ENCODE measurements at places on chromosomes 16 and 17.

DNA sequence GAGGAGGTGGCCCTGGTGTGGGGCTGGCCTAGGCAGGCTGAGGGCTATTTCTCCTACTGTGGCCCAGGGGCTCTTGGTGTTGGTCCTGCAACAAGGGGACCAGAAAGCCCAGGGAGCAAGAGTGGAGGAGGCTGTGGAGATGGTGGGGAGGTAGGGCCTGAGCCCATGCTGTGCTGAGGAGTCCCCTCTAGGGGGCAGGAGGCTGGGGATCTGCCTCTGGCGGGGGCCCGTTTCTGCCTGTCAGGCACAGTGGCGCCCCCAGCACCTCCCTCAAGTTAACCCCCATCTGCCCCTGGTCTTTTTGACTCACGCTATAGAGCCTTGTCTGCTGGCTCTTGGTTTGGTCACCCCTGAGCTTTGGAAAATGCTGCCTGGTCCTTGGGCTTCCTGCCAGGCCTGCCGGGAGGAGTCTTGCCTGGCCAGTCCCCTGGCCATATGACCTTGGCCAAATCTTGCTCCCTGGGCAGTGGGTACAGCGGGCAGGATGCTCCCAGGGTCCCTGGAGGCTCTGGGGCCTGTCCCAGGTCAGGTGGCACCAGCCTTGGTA is 5.9 kb downstream of the BAIAP2 start:
- no peak for DNase-seq

GRCh38 chr17:31266042-31266441 is 31.0 kb downstream of the OMG start:
- no peak for DNase-seq

DNA sequence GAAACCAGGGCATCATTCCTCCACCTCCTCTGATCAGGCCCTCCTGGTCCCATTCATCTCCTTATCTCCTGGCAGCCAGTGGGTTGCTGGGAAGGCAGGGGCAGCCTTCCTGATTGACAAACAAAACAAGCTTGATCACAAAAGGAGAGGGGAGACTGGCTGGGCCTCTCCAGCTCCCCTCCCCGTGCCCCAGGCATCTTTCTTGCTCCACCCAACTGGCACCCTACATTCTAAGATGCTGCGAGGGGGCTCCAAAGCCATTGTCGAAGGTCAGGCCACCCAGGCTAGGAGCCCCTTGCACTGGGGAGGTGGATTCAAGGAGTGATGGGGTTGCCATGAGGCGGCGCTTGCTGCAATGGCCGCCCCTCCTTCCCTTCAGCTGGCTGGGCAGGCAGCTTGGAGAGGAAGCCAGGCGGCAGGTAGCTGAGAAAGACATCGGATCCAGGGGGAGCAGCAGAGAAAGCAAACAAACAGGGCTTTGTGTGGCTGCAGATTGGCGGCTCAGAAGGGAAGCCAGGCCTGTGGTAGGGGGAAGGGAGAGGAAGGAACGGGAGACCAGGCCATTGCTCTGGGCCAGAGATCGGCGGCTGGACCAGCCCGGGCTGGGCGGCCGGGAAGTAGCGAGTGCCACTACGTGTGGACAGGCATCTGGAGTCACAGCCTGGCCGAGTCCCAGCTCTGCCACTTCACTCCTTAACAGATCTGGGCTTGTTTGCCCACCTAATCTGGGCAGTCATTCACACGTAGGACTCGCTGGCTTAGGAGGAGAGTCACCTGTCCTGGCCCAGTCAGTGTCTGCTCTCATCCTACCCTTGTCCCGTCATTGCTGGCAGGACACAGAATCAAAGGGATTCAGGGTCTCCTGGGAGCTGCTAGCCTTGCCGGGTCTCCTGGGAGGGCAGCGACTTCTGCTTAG is 12.3 kb downstream of the RAI1 start:
- no peak for DNase-seq

GRCh38 chr16:81458827-81459598 is 14.4 kb downstream of the CMIP start:
- DNase-seq, result no peak

DNA sequence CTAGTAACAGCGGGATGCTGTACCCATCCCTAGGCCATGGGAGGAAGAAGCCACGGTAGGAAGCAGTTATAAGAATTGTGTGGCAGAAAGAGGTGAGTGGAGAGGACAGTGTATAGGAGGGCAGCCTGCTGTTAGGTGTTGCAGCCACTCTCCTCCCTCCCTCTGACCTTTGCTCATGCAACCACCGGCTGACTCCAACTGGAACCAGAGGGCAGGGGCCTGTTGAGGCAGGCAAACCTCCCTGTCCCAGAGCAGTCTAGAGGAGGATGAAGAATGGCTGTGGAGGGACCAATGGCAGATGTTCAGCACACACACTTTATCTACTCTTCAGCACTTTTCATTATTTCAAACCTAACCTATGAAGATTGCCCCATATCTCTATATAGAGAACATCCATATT is 2.2 kb downstream of the TXNL4B start:
- no peak for DNase-seq

GRCh38 chr17:64209983-64210382 is 53.1 kb downstream of the TEX2 start:
- DNase-seq, result no peak

GRCh38 chr16:22684574-22685458 is 129.1 kb upstream of the HS3ST2 start:
- DNase-seq, result no peak

DNA sequence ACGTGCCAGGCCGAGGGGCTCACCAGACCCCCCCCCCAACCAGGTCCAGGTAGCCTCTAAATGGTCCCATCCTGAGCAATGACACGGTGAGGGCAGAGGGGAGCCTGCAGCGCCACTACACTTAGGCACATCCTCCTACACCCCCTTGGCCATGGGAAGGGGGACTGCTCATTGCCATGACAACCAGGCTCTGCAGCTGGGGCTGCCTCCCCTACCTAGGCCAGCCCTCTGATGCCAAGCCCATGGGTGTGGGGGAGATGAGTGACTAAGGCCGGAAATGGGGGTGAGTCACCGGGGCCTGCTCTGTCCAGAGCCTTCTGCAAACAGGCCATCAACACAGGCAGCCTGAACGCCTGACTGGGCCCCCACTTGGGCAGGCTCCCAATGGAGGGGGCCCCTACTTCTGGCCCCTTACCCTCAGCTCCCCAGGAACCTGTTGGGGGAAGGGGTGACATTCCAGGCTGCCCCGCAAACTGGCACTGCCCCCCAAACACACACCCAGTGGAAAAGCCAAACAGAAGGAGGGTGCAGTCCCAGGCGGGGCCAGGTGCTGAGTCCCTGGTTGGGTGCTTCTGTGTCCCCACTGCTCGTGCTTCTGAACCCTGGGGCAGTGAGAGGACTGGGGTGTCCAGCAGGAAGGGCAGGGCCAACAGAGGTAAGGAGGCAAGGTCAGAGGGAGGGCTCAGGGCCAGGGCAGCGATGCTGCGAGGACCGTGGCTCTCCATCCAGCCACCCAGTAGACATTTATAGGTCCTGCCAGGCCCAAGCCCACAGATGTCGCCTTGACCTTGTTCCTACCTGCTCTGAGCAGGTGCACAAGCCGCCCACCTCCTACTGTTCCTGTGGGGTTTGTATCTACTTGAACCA is 8.2 kb downstream of the PLCD3 start:
- no peak for DNase-seq

DNA sequence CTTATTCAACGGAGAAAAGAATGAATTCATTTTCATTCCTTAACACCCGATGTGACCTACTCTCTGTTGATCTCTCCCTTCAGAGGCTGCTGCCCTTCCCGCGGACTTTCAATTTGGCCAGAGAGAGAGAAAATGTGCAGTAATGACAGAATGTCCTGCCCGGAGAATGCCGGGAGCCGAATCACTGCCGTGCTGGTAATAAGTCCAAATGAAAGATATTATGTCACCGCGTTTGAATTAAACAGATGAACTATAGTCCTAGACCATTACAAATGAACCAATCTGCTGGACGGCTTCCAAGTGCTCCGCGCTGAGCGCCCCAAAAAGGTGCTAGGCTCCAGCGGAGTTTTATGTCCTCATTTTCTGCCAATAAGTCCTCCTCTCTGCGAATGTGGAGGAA is 14.7 kb upstream of the C16orf82 start:
- no peak for DNase-seq

DNA sequence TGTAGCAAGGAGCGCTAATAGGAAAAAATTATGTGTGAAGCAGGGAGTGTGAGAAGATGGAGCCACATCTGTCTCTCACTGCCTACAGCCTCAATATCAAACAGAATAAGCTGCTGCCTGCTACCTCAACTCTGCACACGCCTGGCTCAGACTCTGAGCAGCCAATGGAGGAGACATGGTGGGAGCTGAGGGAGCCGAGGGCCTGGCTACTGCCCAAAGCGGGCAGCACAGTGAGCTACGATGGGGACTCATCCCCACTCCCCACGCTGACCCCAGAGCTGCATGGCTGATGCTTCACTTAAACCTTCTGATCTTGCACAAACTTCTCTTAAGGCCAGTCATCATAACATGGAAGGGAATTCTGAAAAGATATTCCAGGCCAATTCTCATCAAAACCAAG is 11.1 kb upstream of the FLYWCH2 start:
- DNase-seq, result no peak

- DNase-seq, result no peak
These were observed 8.4 kb downstream of the CDR2L start for GRCh38 chr17:74995847-74996246.

DNA sequence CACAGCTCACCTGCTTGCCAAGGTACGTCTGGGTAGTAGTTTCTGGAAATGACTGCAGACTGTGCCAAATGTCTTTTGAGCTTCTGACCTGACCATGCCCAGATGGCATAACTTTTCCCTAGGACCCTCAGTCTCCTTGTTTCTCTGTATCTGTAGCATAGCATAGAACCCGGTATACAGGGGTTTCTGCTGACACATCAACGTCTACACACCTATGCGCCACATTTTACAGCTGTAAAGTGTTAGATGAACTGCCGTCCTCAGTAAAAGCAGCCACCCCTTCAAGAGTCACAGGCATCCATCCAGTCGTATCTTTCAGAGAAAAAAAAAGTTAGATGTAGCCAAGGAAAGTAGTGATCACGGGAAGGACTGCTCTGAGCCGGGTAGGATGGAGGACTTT is 17.4 kb downstream of the KCTD2 start:
- DNase-seq, result no peak

- DNase-seq, result no peak
These were observed 235.8 kb downstream of the HAPSTR1 start for GRCh38 chr16:9327253-9327652.

- no peak for DNase-seq
These were observed 228.2 kb upstream of the GSE1 start for GRCh38 chr16:85384833-85385462.

GRCh38 chr17:28518132-28518531 is 12.0 kb downstream of the FOXN1 start:
- DNase-seq, result no peak

- no peak for DNase-seq
These were observed 53.5 kb downstream of the WDR59 start for GRCh38 chr16:74931445-74931844.

GRCh38 chr16:30893417-30893743 is 497 bp downstream of the BCL7C start:
- no peak for DNase-seq

DNA sequence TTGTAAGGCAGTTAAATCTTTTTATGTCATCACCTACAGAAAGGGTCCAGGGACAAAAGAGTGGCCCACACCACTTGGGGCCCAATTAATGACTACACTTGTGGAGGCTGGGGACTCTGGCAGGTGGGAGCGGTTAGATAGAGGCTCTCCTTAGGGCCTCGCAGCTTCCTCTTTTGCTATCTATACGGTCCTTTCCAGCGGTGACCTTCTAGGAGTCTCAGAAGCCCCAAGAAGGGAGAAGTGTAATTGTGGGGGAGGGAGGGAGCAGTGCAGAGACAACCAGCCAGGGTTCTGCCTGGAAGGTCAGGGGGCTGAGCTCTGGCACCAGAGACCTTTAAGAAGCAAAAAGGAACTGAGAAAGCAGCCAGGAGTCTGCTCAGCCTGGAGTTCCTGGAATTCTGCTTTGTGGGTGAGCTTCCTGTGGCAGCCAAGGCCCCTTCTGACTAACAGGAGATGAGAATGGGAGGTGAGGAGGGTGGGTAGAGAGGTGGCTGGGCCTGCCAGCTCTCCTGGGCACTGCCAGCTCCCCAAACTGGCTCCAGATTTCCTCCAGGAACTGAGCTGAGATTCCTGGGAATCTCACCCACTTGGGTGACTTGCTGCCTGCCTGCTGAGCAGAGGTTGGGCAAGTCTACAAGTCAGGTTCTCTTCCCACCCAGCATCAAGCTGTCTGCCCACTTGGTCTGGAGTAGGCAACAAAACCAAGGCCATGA is 16.3 kb upstream of the MAP3K14 start:
- DNase-seq, result no peak

GRCh38 chr16:19601083-19601976 is 45.8 kb downstream of the VPS35L start:
- no peak for DNase-seq

- DNase-seq, result no peak
These were observed 650.6 kb upstream of the SALL1 start for GRCh38 chr16:51801635-51802034.

GRCh38 chr16:30668393-30668792 is 10.2 kb downstream of the FBRS start:
- no peak for DNase-seq

GRCh38 chr16:27287887-27288286 is 19.3 kb upstream of the NSMCE1 start:
- DNase-seq, result no peak

DNA sequence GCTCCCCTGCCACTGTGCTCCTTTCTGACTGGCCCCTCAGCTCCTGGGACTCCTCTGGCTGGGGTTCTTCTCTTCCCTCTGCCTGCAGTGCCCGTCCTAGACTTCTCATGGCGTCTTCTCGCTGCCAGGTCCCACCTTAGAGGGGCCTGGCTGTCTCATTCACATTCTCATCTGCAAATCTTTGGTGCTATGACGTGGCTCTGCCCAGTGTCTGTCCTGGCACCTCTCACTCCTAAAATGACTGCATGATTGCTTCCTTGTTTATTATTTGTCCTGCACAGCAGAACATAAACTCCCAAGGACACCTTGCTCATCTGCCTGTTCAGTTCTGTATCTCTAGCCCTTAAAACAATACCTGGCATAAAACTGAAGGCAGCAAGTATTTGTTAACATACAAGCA is 18.5 kb upstream of the ALDH3A2 start:
- no peak for DNase-seq

DNA sequence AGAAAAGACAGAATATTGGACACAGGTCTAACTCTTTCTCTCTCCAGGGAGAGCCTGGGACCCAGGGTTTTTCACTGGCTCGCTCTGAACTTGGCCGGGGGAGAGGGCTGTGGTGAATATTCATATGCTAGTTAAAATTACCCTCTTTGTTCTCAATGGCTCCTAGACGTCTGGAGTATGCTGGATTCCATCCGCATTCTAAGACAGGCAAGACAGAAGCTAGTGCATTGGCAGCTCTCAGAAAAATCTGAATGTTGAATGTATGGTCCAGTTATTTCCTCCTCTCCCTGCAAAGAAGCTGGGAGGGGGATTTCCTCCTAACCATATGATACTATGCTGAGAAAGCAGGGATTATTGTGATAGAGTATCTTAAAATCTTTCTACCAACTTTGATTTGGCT is 5.6 kb upstream of the KRT34 start:
- no peak for DNase-seq

All from activated CD4-positive, alpha-beta T cell treated with anti-CD3 and anti-CD28 coated beads for 1 hour (primary cell).